Activated CD8-positive, alpha-beta memory T cell treated with anti-CD3 and anti-CD28 coated beads for 4 hours (primary cell): ENCODE measurements at places on chromosomes 6 and 20.

GRCh38 chr20:34190679-34191090 is 50.5 kb upstream of the ASIP start:
- DNase-seq, result no peak

GRCh38 chr6:3848925-3849605 is at the start of gene FAM50B:
FAM50B (plus strand) TSS chr6:3849373; CDS start chr6:3849812, 439 bp downstream.
- DNase-seq, result peak; percentile 77

DNA sequence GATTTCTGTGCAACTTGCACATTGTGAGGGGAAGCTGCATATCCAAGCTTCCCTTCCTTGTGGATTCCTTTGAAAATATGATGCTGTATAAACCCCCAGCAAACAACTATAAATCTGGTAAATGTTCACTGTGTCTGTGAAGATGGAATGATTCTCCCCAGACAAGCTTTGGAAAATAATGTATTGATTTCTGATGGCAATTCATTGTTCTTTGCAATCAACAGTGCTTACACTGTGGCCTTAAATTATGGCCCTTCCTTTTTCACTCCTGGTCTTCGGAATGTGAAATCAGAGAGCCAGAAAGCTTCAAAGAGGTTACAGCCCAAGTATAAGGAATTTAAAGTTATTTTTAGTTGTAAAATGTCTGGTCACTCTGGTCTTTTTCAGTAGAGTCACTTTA is 308.8 kb downstream of the CBLN4 start:
- DNase-seq, result no peak

- no peak for DNase-seq
These were observed 12.1 kb upstream of the ITPR3 start for GRCh38 chr6:33609019-33609418.

GRCh38 chr6:53898026-53898795 is 103.4 kb downstream of the LRRC1 start:
- DNase-seq, result no peak

DNA sequence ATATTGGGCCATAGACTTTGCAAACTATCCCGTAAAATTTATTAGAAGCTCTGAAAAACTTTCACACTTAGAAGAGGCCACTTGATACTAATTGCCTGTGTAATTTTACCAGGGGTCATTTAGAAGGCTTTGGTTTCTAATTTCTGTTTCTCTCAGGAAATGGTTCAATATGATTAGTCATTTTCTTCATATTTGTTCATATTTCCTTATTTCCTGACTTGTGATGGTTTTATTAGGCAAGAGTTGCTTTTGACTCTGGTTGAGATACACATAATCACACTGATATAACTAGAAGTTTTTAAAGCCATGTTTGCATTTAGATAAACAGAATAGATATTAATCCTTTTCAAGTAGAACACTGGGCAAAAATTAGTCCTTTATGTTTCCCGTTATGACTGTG is 11.8 kb upstream of the HBS1L start:
- DNase-seq, result no peak

DNA sequence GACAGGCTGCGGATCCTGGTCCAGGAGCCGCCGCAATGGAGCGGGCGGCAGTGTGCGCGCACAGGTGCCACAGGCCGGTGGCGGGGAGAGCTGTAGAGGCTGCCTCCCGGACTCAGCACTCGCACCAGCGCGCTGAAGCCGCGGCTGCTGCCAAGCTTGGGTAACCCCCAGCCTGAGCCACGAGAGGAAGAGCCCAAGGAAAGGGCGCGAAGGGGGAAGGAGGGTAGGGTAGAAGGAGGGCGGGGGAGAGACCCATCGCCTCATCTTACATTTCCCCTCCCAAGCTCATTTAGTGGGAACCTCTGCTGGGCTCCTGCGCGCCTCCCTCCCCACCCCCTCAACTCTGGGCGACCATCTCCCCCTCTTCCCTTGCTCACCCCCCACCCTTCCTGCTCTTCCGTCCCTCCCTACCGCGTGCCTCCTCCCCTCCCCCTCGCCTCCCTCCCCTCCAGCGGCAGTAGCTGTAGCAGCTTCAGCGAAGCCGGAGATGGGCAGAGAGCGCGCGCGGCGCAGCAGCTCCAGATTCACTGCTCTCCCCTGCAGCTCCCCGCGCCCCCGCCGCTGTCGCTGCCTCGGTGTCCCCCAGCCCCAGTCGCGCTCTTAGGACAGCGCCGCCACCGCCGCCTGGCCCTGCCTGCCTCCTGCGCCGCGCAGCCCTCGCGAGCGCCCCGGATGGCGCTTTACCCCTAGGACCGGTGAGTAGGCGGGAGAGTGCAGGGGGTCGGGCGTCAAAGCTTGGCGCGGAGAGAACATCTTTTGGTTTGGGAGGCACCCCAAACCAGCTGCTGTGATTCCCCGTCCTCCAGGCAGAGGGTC is at the start of gene FUT9:
Gene FUT9, plus strand, starts transcription at position 457 of the 816 bp plus-strand sequence. CDS start 187,182 bp downstream, outside the sequence.
- DNase-seq, result no peak

- no peak for DNase-seq
These were observed 44.2 kb upstream of the MDGA1 start for GRCh38 chr6:37741757-37742400.

- DNase-seq, result no peak
These were observed 72.4 kb upstream of the ZMYND8 start for GRCh38 chr20:47428851-47429336.

DNA sequence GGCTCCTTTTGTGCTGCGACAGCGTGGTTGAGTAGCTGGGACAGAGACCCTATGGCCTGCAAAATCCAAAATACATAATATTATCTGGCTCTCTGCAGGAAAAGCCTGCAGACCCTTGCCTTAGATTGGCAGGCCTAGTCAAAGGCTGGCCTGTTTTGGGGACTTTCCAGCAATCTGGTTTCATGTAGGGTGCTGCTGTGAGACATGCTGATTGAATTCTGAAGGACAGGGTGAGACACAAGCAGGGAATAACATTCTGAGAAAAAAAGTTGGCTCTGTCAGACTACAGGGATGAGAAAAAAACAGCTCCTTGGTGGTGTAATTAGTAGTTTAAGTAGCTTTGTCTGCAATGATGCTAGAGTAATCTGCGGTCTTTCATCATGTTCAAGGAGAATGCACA is 402.7 kb upstream of the AGPAT4 start:
- no peak for DNase-seq

GRCh38 chr6:20314866-20315845 is 86.5 kb upstream of the E2F3 start:
- DNase-seq, result no peak

- DNase-seq, result no peak
These were observed 34.7 kb upstream of the YWHAB start for GRCh38 chr20:44850837-44851236.

- no peak for DNase-seq
These were observed 28.7 kb downstream of the DNAJC5 start for GRCh38 chr20:63923651-63924050.

DNA sequence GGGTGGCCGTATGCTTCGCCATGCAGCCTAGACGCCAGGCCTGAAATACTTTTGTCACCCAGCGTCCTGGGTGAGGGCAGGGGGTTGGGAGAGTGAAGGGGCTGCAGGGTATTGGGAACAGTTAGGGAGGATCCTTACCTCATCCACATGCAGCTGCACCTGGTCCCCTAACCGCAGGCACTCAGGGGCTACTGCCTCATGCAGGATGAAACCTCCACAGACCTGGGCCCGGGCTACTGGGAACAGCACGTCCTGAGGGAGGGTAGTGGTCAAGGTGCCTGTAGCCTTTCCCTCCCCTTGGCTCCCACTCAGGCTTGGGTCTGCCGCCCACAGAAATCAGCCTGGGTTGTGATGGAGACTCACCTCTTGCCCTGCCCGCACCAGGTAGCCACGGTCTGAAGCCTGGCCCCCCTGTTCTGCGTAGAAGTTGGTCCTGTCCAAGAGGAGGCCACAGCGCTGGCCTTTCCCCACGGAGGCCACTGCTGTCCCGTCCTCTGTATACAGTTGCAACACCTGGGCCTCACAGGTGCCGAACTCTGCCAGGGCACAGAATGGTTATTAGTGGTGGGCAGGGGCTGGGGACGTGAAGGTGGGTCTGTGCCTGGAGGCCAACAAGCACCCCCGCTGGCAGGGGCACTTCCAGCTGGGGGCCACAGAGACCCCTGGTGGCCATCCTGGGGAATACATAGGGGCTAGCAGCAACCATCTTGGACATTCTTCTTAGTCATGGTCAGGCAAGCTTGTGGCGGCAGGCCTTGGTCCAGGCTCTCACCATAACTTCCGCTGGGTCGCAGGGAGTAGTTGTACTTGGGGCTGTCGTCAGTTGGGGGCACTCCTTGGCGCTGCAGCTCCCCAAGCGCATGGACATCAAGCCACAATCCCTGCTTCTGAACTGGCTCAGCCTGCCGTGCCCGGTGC is 8.6 kb downstream of the AARS2 start:
- peak; percentile 11 for DNase-seq

- DNase-seq, result no peak
These were observed 149.2 kb upstream of the PRDM1 start for GRCh38 chr6:105936972-105937371.

DNA sequence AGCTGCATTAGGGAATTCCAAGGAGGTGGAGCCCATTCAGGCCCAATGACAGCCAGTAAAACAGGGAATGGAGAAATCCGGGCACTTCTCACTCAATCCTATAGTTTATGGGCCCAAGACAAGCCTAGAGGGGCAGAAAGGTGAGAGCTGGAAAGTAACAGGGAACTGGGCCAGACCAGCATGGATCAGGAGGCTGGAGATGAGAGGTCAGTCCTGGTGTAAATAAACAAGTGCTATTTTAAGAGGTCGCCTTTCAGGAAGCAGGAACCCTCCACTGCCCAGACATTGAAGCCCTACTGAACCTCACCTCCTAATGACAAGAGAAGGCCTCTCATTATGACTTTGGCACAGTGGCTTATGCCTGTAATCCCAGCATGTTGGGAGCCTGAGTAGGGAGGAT is 57.2 kb upstream of the TGM3 start:
- no peak for DNase-seq

- DNase-seq, result no peak
These were observed 208.8 kb downstream of the TSHZ2 start for GRCh38 chr20:53180928-53181362.

- DNase-seq, result no peak
These were observed 28.3 kb downstream of the RPP40 start for GRCh38 chr6:4975506-4975905.

GRCh38 chr6:163298079-163298830 is 116.3 kb upstream of the QKI start:
- DNase-seq, result no peak

- DNase-seq, result no peak
These were observed 83.9 kb downstream of the BANF2 start for GRCh38 chr20:17783671-17784070.

DNA sequence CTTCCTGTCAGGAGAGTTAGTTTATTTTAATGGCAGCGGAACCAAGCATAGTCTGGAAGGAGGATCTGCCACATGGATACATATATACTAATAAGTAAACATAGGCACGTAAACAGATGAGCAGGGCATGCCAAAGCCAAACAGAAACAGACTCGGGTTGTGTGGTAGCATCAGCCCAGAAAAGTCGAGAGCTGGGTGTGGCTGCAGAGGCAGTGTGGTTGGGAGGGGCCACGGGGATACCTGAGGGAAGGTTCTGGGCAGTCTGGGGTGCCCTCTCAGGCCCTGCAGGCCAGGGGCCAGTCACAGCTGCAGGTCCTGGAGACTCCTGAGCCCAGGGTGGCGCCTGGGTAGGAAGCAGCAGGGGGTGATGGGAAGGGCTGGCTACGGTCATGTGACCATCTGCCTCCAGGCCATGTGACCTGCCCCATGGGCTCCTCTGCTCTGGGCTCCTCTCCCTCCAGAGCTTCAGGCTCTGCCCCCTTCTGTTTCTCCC is 42.8 kb upstream of the MRPS10 start:
- no peak for DNase-seq

DNA sequence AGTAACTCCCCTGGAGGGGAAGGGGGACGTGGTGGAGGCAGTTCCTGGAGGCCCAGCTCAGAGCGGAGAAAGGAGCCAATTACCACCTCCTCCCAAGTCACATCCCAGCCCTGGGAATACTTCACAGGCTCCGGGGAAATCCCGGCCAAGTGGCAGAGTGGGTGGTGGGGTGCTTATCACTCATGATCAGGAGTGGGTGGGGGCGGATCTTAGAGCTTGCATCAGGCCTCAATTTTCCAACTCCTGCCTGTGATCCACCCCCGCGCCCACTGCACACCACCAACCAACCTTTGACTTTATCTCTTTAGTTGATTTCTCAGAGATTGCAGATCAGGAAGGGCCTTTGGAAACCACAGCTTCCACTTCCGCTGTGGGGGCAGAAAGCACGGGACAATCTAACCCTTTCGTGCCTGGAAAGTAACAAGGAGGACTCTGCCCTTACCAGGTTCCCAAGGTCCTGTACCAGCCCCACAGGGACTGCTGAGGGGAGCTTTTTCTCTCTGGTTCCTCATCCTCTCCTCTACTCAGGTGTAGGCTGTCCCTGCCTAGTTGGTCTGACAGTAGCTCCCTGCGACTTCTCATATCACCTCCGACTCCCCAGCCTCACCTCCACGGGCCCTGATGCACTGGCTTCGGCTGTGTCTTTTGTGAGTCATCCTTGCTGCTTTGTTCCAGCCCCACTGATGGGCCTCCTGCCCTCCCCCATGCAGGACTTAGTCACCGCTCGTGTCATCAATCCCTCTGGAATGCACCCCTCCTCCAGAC is 24.9 kb upstream of the IER3 start:
- peak; percentile 86 for DNase-seq

GRCh38 chr20:42749556-42749955 is 440.1 kb downstream of the PTPRT start:
- no peak for DNase-seq
